Stimulated activated CD8-positive, alpha-beta memory T cell treated with anti-CD3 and anti-CD28 coated beads, Interleukin-4, amount 100 ng/mL, for 1 hour (primary cell): ENCODE measurements at places on chromosomes 7 and 10.

- no peak for DNase-seq
Measured at GRCh38 chr10:132539431-132539839, 1.8 kb downstream of the INPP5A start.

GRCh38 chr10:91289305-91289704, 68.8 kb downstream of the PCGF5 start:
- no peak for DNase-seq

DNA sequence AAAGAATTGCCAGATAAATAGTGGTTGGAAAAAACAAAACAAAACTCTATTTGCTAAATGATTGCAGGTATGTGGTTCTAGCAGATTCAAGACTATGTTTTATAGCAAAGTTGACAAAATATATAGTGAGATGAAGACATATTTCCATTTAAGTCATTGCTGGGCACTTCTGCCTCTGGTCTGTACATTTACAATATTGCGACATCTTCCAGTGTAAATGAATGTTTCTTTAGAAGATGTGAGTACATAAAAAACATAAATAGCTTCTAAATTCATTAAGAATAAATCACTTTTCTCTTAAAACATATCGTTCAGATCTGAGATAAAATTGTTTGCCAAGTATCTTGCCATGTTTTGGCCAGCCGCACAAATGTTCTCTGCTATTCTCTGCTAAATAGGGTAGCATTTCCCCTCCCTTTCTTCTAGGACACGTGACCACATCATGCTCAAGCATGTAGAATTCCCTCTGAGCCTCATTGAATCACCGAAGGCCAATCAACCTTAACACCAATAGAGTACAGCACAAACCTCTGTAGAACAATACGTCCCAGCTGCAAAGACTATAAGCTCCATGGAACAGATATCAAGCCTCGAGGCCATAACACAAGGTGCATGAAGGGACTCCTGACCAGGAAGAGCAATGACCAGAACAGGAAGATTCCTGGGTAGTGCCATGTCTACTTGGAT, 1173.3 kb downstream of the GATA3 start:
- DNase-seq: no peak

DNA sequence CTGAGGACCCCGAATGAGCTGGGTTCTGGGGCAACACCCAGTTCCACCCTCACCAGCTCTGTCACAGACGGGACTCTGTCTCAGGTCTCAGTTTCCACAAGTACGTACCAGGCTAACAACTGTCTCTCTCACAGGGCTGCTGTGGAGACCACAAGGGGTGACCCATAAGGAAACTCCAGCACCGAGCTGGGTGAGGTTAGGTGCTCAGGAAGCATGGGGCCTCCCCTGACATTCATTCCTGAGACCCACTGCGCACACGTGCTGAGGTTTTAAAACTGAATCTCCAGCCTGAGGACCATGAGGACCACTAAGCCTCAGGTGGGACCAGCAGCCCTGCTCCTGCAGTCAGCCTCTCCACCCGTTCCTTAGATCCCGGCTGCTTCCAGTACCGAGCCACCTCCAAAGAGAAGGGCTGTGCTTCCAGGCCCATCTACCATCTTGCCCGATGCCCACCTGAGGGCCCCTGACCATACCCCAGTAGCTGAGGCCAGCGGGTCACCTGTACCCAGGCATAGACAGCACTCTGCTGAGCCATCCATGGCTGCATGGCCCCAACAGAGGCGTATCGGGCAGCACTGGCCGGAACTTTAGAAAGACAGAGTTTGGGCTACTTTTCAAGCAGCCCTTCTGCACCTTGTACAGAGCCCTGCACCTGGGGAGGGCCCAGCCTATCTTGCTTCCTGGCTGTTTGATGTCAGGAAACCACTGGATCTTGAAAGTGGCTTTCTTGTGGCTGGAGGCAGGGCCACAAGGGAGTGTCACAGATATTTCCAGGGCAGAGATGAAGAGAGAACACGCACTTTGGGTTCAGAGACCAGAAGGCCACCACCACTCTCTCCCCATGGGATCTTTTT, 18.7 kb downstream of the HSPA12A start:
- no peak for DNase-seq
